ENCODE measurements at places on chromosomes 6 and 20.

GRCh38 chr6:30238178-30238795 is 25.1 kb upstream of the TRIM26 start:
- ATAC-seq = peak; percentile 49

- no peak for ATAC-seq
Measured at GRCh38 chr20:25503936-25504335, 81.4 kb downstream of the NINL start.

DNA sequence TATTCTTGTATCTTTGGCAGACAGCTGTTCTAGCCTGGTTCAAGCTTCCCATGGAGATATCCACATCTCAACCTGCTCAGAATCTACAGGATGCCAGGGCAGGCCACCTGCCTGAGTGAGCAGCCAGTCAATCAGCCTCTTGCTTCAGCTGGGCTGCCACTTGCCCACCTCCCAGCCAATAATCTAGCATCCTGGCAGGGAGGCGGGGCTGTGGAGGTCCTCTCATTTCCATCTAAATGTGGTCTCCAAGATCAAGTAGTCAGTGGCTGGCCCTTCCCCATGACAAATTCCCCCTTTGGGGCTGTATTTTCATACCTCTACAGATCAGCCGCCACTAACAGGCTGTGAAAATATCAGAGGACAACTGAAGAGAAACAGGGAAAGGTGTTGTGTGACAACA is 33.0 kb upstream of the SPDEF start:
- ATAC-seq = no peak

DNA sequence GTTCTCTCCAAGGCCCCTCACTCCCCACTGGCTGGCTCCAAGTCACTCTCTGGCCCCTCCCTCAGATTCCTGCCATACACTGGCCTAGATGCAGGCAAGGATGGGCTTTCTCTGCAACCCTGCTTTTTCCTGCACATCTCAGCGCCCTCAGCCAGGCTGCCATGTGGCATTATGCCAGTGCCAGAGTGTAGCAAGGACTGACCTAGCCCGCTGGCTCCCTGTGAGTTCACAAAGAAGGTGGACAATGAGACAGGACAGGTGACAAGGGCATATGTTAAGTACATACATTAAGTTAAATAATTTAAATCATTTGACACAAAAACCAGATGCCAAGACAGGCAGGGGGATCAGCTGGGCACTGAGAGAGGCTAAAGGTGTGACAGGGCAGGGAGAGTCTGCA is 394.6 kb downstream of the ZFAND3 start:
- no peak for ATAC-seq

DNA sequence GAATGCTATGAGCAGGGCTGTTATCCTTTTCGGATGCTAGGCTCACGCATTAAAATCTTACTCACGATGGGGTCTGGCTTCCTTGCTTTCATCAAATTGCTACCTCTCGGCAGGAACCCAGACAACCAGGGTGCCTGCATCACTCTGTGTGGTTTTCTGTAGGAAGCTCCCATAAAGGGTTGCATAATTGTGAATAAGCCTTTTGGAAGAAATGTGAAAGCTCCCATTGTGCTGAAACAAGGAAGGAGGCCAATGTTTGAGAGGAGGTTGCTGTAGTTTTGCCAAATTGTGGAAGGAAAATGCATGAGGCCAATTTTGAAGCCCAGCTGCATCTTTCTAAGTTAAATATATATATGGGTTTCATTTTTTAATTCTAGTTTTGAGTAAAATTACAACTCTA is 615.5 kb downstream of the C6orf118 start:
- ATAC-seq = no peak

GRCh38 chr6:3277851-3278416 is 19.2 kb downstream of the PSMG4 start:
- no peak for ATAC-seq

- ATAC-seq = no peak
Measured at GRCh38 chr6:38750968-38751615, 36.0 kb downstream of the DNAH8 start.

- no peak for ATAC-seq
Measured at GRCh38 chr20:19397666-19398065, 185.2 kb downstream of the SLC24A3 start.

DNA sequence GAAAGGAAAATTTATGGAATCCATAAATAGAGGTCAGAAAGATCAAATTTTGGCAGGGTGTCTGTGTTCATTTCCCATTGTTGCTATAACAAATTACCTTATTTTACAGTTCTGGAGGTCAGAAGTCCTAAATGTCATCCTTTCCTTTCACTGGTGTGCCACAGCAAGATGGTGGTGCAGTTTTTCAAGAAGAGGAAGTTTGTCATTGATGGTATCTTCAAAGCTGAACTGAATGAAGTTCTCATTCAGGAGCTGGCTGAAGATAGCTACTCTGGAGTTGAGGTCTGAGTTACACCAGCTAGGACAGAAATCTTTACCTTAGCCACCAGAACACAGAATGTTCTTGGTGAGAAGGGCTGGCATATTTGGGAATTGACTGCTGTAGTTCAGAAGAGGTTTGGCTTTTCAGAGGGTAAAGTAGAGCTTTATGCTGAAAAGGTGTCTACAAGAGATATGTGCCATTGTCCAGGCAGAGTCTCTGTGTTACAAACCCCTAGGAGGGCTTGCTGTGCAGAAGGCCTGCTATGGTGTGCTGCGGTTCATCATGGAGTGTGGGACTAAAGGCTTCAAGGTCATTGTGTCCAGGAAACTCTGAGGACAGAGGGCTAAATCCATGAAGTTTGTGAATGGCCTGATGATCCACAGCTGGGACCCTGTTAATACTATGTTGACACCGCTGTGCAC is 7.2 kb upstream of the CCNC start:
- no peak for ATAC-seq

GRCh38 chr6:146972546-146972945 is 231.7 kb upstream of the STXBP5 start:
- ATAC-seq = no peak

DNA sequence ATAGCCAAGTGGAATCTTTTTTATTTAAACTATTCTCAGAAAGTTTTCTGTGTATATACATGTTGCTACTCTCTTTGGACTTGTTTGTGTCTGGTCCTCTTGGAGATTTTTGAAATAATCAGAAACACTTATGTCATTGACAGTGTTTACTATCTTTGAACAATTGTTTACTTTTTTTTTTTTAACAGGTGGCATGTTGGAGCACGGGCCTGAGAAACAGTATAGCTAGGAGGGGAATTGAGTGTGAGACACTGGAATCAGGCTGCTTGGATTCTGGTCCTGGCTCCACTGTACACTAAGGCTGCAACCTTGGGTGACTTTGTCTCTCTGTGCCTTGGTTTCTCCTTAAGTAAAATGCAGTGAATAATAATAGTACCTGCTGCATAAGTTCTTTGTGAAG is 279.6 kb downstream of the PRL start:
- ATAC-seq = no peak

DNA sequence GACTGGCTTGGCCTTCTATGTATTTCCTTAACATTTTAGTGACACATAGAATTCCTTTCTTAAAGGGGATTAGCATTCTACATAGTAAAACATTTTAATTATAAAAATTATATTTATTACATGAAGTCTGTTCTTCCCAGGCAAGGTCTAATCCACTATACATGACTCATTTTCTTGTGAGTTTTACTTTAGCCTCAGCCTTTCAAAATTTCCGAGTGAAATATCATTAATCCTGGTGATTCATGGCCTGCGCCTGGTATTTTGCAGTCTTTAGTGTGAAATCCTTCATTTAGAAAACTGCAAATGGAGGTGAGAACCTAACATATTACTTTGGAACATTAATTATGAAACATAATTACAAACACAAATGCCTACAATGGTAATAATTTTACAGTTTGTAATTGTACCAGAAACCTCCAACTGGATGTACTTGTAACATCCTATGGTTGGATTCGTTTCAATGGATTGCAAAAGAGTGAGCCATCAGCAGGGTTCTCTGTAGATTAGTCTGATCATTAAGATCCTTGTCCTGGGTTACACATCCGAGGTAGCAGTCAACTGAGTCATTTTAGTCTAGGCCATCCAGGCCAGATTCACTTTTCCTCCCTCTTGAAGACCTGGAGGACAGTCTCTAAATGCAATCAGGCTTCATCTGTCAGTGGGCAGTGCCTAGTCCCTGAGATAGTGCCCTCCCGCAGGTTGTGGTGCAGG is 272.0 kb downstream of the PACRG start:
- ATAC-seq = peak; percentile 78

DNA sequence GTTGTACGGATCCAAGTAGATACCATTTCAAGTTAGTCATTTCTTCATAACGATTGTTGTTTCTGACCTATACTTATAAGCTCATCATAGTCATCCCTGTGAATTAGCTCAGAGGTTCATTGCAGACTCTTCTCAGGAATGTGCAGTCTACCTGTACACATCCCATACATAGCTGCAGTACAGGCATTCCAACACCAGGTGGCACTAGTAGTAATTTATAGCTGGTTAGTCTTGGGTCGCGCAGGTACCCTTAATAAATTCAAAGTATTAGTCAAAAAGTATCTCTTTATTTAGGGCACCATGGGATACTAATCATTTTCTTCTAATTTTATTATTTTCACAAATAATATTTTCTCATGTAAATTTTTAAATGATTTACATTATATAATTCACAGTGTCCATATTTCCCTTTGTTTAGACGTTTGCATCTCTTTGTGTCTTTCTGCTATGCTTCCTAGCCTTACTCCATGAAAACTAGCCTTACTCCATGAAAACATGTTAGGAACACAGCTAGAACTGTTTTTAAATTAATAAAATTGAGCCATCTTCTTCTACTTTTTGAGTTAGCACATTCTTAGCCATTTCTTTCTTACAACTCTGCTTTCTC is 128.6 kb upstream of the FAM83B start:
- peak; percentile 87 for ATAC-seq

DNA sequence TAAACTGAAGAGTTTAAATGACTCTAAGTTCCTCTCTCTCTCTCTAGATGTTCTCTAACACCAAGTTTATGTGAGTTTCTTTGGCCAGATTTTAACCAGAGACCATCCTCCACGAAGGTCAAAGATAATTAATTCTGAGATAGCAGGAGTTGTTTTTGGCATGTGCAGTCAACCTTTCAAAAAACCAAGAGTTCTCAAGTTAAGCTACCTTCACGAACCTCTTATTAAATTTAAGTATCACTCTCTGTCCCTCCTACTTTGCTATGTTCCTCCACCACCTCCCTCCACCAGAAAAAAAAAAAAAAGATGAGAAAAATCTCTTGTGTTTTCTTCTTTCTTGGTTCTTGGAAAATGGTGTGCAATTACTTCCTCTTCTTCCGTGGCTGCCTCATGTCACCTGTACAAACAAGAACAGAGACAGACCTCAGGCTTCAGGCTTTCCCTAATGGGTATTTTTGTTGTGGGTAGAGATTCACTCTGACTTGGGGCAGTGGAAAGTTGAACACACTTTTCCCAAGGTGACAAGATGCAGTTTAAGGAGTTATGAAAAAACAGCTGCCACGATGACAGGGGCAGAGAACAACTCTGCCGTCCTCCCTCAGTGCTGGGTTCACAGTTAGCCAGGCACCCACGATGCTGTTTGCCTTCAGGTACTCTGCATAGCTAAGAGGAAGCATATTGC is 64.3 kb downstream of the ADTRP start:
- ATAC-seq = peak; percentile 65

All from SK-N-SH treated with all-trans-retinoic acid at 6 μM for 48 hours (cell line).